ENCODE measurements at places on chromosomes 1 and 21. TPM values are rescaled to one million over a fixed set of nuclear protein-coding genes. Genes with fewer than 3 reads are reported as not detected.
A peak's percentile ranks its signal among the peaks of the same experiment; 100 is the strongest.

Gene EXOSC10
- total RNA-seq: 82.5 TPM

Gene VTCN1
- not detected for total RNA-seq

Gene GABRD
- not detected for total RNA-seq

Gene LCE1D
- not detected for total RNA-seq

Gene TEX38
- not detected for total RNA-seq

Gene CNR2
- 0.07 TPM for total RNA-seq

Gene AMY2A
- not detected for total RNA-seq

Gene MROH9
- not detected for total RNA-seq

Gene SV2A
- 7.7 TPM for total RNA-seq

Gene BRDT
- not detected for total RNA-seq

Gene RORC
- 7.5 TPM for total RNA-seq

Gene LHX8
- total RNA-seq: not detected

- H3K36me3 ChIP-seq: no peaks in the 10 kb centered on the region
- DNase-seq: no peak
- no peak overlapping the region for H3K27ac ChIP-seq
- no peaks in the 10 kb centered on the region for H3K27me3 ChIP-seq
- H3K4me1 ChIP-seq: no peaks in the 10 kb centered on the region
- no peak overlapping the region for H3K4me3 ChIP-seq
These were observed 26.5 kb upstream of the ITLN1 start for GRCh38 chr1:160911441-160911840.

DNA sequence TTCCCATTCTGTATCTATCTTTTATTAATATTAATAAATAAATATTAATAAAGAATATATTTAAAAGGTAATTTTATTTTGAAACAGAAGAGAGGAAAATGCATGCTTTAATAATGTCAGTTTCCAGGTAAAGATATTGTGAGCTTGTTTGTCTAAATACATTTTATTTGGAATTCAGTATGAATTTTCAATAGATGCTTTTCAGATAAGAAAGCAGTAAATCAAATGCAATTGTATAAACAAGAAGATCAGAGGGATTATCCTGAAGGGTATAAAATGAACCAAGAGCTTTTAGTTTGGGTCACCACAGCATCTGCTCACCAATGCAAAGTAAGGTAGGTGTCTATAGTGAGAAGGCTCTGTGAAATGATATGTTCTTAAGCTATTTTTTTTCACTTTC is at the start of gene TSHB:
Gene TSHB, plus strand, starts transcription at position 301 of the 400 bp plus-strand sequence. CDS start 3,537 bp downstream, outside the sequence.
- H3K36me3 ChIP-seq: no peaks in the 10 kb centered on the region

- no peak overlapping the region for H3K4me3 ChIP-seq
- H3K27me3 ChIP-seq: peaks cover 14% of the 10 kb centered on the region
- no peak overlapping the region for H3K27ac ChIP-seq
- DNase-seq: no peak
These were observed 180.2 kb downstream of the NR5A2 start for GRCh38 chr1:200207711-200208126.

DNA sequence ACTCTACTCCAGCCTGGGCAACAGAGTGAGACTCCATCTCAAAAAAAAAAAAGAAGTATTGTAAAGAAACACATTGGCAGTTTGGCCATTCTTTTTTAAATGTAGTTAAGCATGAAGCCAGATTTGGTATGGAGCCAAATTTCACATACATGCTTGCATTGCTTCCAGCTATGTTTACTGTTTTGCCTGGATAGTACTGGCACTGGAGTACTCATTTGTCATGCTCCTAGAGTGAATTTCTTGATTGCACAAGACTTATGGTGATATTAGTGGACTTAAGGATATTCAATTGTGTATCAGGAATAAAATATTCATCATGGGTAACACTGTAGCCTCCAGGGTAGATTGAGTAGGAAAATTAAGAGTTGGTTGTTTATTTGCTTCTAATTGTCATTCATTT is 24.5 kb upstream of the SLC9A1 start:
- no peaks in the 10 kb centered on the region for H3K4me1 ChIP-seq
- no peak overlapping the region for H3K27ac ChIP-seq
- no peaks in the 10 kb centered on the region for H3K27me3 ChIP-seq
- DNase-seq: no peak
- no peak overlapping the region for H3K4me3 ChIP-seq

DNA sequence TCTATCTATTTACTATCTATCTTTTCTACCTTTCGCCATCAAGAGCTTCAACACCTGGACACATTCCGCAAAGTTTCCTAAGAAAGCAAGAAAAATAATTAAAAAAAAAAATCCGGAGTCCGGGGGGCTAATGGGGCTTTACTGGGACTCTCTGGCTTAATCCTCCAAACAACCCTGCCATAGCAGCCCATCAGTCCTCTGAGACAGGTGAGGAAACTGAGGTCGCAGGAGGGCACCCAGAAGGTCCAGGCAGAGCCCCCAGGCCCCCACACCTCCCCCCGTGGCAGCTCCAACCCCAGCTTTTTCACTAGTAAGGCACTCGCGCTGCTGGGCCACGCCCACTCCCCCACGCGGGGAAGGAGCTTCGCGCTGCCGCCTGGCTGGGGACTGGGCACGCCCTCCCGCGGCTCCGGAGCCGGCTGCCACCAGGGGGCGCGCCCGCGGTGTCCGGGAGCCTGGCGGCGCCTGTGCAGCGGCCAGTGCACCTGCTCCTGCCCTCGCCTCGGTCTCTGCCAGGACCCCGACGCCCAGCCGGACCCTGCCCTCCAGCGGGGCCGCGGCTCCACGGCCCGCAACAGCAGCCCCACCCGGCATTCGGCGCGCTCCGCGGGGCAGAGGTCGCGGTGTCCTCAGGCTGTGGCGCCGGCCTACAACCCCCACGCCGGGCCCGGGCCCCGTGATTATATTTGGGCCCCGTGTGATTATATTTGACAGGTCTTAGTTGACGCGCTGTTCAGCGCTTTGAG is 54.1 kb upstream of the SAMD11 start:
- H3K4me1 ChIP-seq: peaks cover 11% of the 10 kb centered on the region
- peak; percentile 82 for DNase-seq
- H3K4me3 ChIP-seq: no peak overlapping the region
- peaks cover 26% of the 10 kb centered on the region for H3K27me3 ChIP-seq
- H3K36me3 ChIP-seq: no peaks in the 10 kb centered on the region
- no peak overlapping the region for H3K27ac ChIP-seq

- no peaks in the 10 kb centered on the region for H3K36me3 ChIP-seq
- peak; percentile 44 for DNase-seq
- peaks cover 4% of the 10 kb centered on the region for H3K4me1 ChIP-seq
These were observed 90.2 kb downstream of the DMRTA2 start for GRCh38 chr1:50332941-50333594.

DNA sequence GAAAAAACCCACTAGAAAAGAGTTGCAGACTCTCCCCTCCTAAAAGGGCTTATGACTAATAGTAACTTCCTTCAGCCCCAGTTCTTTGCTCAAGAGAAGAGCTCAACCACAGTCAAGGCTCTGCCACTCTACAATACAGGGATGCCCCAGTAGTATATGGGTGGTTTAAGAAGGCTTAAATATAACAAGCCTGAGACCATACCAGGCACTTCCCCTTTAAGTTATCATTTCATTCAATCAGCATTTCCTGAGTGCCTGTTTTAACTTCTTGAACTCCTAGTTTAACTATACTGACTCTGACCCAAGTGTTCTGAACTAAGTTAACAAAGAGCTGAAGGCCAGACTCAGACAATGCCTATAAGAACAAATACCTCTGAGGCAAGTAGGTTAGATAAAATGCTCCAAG is 19.8 kb downstream of the PRPF38A start:
- peak overlapping the region; percentile 99 for H3K27ac ChIP-seq
- no peaks in the 10 kb centered on the region for H3K27me3 ChIP-seq
- H3K36me3 ChIP-seq: peaks cover 67% of the 10 kb centered on the region
- H3K4me1 ChIP-seq: peaks cover 53% of the 10 kb centered on the region

DNA sequence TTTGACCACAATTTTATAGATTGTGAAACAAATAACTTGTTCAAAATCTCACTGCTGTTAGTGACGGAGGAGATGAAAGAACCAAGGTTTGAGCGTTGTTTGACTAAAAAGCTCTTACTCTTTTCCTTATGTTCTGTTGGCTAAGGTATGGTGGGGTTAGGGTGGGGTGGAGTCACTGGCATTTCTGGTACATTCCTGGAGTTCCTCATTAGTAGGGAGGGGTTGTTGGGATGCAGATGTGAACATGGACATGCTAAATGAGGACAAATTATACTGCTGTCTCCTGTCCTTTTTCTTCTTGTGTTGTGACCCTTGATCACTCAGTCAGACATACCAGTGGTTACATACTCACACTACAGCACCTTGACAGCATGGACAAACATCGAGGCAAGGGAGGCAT is 26.2 kb upstream of the CD1D start:
- no peak for DNase-seq
- H3K36me3 ChIP-seq: no peaks in the 10 kb centered on the region
- H3K4me3 ChIP-seq: no peak overlapping the region
- H3K27me3 ChIP-seq: peaks cover 10% of the 10 kb centered on the region
- H3K27ac ChIP-seq: no peak overlapping the region

- no peaks in the 10 kb centered on the region for H3K27me3 ChIP-seq
- H3K36me3 ChIP-seq: peaks cover 23% of the 10 kb centered on the region
- H3K4me3 ChIP-seq: no peak overlapping the region
- H3K4me1 ChIP-seq: peaks cover 49% of the 10 kb centered on the region
These were observed 11.3 kb upstream of the SAMSN1 start for GRCh38 chr21:14557413-14557812.

DNA sequence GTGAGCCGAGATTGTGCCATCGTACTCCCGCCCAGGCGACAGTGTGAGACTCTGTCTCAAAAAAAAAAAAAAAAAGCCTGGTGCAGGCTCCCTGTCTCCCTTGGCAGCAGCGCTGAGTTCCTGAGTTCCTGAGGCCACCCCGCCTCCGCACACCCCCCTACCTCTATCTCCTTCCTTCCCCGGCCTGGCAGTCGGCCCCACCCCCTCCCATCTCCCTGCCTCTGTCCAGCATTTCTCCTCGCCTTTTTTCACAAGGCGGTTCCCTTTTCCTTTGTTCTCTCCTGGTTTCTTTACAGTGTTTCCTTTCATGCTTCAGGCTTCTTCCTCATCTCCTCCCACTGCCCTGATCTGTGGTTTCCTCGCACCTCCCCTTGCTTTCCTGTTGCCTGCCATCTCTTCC is 2.7 kb downstream of the RORC start:
- H3K4me3 ChIP-seq: peak overlapping the region; percentile 3
- H3K36me3 ChIP-seq: no peaks in the 10 kb centered on the region
- no peaks in the 10 kb centered on the region for H3K27me3 ChIP-seq
- peaks cover 69% of the 10 kb centered on the region for H3K4me1 ChIP-seq
- DNase-seq: no peak
- peak overlapping the region; percentile 81 for H3K27ac ChIP-seq

- H3K4me1 ChIP-seq: peaks cover 9% of the 10 kb centered on the region
- no peak overlapping the region for H3K4me3 ChIP-seq
- peaks cover 8% of the 10 kb centered on the region for H3K27me3 ChIP-seq
- H3K27ac ChIP-seq: no peak overlapping the region
- H3K36me3 ChIP-seq: no peaks in the 10 kb centered on the region
- DNase-seq: peak; percentile 32
These were observed 41.8 kb upstream of the CAMTA1 start for GRCh38 chr1:6743189-6744101.

- H3K4me1 ChIP-seq: no peaks in the 10 kb centered on the region
- no peak overlapping the region for H3K4me3 ChIP-seq
- H3K27ac ChIP-seq: no peak overlapping the region
- H3K36me3 ChIP-seq: no peaks in the 10 kb centered on the region
These were observed 675.0 kb downstream of the USP25 start for GRCh38 chr21:16404776-16405175.

- H3K4me3 ChIP-seq: no peak overlapping the region
- no peaks in the 10 kb centered on the region for H3K4me1 ChIP-seq
- DNase-seq: no peak
- H3K27ac ChIP-seq: no peak overlapping the region
- no peaks in the 10 kb centered on the region for H3K36me3 ChIP-seq
- peaks cover 3% of the 10 kb centered on the region for H3K27me3 ChIP-seq
These were observed 16.2 kb downstream of the GIPC2 start for GRCh38 chr1:78061825-78062523.

- H3K4me1 ChIP-seq: no peaks in the 10 kb centered on the region
- no peak overlapping the region for H3K4me3 ChIP-seq
- H3K27me3 ChIP-seq: peaks cover 23% of the 10 kb centered on the region
- DNase-seq: no peak
- H3K27ac ChIP-seq: no peak overlapping the region
These were observed 63.2 kb downstream of the CASQ2 start for GRCh38 chr1:115705085-115705951.

DNA sequence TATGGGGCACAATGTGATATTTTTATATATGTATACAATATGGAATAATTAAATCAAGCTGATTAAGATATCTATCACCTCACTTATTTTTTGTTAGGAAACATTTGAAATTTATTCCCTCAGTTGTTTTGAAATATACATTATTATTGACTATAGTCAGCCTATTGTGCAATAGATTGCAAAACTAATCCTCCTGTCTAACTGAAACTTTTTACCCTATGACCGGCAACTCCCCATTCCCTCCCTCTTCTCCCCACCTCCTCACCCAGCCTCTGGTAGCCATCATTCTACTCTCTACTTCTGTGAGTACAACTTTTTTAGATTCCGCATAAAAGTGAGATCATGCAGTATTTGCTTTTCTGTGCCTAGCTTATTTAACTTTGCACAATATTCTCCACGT is 117.7 kb upstream of the SGIP1 start:
- H3K27ac ChIP-seq: no peak overlapping the region
- peaks cover 24% of the 10 kb centered on the region for H3K36me3 ChIP-seq
- H3K27me3 ChIP-seq: no peaks in the 10 kb centered on the region
- H3K4me3 ChIP-seq: no peak overlapping the region

- H3K4me1 ChIP-seq: no peaks in the 10 kb centered on the region
- DNase-seq: no peak
- no peak overlapping the region for H3K27ac ChIP-seq
- H3K4me3 ChIP-seq: no peak overlapping the region
- no peaks in the 10 kb centered on the region for H3K36me3 ChIP-seq
These were observed 11.5 kb downstream of the SLC44A3 start for GRCh38 chr1:94831641-94832040.

- H3K36me3 ChIP-seq: no peaks in the 10 kb centered on the region
- H3K4me3 ChIP-seq: no peak overlapping the region
- peaks cover 10% of the 10 kb centered on the region for H3K27me3 ChIP-seq
- DNase-seq: no peak
- H3K4me1 ChIP-seq: no peaks in the 10 kb centered on the region
- H3K27ac ChIP-seq: no peak overlapping the region
These were observed 36.4 kb upstream of the PRELP start for GRCh38 chr1:203439131-203439730.

GRCh38 chr1:157562515-157562914 is 10.2 kb upstream of the FCRL5 start:
- no peak overlapping the region for H3K27ac ChIP-seq
- DNase-seq: no peak
- H3K27me3 ChIP-seq: peaks cover 12% of the 10 kb centered on the region
- H3K4me1 ChIP-seq: peaks cover 6% of the 10 kb centered on the region

- no peaks in the 10 kb centered on the region for H3K27me3 ChIP-seq
- H3K4me1 ChIP-seq: peaks cover 19% of the 10 kb centered on the region
- H3K27ac ChIP-seq: no peak overlapping the region
- no peak for DNase-seq
- H3K4me3 ChIP-seq: no peak overlapping the region
These were observed 21.4 kb upstream of the DNM3 start for GRCh38 chr1:171819946-171820345.

GRCh38 chr1:155064832-155065429 is 1.4 kb downstream of the EFNA4 start:
- peak overlapping the region; percentile 14 for H3K27ac ChIP-seq
- peaks cover 9% of the 10 kb centered on the region for H3K36me3 ChIP-seq
- H3K4me3 ChIP-seq: peak overlapping the region; percentile 91
- H3K27me3 ChIP-seq: no peaks in the 10 kb centered on the region
- peaks cover 36% of the 10 kb centered on the region for H3K4me1 ChIP-seq
